Purkinje cell (primary cell): ENCODE measurements at places on chromosomes 6 and 20. TPM values are rescaled to one million over a fixed set of nuclear protein-coding genes. Genes with fewer than 3 reads are reported as not detected.

The RIMS4 gene
- 0.04 and 0.19 TPM in 2 replicates for polyA plus RNA-seq

The ROMO1 gene
- 384 and 446 TPM in 2 replicates for polyA plus RNA-seq

The MATN4 gene
- not detected in 2 replicates for polyA plus RNA-seq

The BCAS4 gene
- polyA plus RNA-seq: 2.1 and 3.1 TPM in 2 replicates

The LIN28B gene
- 0.31 and 1.0 TPM in 2 replicates for polyA plus RNA-seq

The SLC16A10 gene
- polyA plus RNA-seq: 6.8 and 9.9 TPM in 2 replicates

The MAK gene
- polyA plus RNA-seq: 0.32 TPM in 1 of 2 replicates, not detected in the other

The PSORS1C2 gene
- polyA plus RNA-seq: not detected in 2 replicates
